ENCODE measurements at places on chromosomes 6 and 20.

DNA sequence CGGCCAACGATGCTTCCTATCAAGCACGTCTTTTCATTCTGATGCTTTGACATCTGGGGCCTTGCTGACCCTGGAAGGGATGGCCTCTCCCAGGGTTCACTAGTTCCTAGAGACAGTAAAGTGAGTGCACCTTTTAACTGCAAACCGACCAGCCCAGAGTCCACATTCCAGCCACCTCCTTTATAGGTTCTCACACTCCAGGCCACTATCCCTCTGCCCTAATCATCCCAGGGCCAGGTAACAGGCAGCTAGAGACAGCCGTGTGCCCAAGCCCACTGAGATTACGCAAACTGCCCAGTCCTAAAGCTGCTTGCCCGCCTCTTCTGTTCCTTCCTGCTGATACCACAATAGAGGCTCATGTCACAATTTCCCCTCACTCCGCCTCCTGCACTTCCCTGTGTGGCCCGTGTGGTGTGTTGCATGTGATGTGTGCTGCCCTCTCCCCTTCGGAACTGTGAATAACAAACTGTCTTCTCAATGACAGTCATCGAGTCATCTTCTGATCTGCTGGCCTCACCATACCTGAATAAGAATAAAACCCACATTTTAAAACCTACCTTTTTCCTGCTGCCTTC lies 123.7 kb upstream of the EXOC2 start:
- DNase-seq = no peak

GRCh38 chr6:108768166-108768555 lies 80.1 kb upstream of the ARMC2 start:
- DNase-seq = no peak

DNA sequence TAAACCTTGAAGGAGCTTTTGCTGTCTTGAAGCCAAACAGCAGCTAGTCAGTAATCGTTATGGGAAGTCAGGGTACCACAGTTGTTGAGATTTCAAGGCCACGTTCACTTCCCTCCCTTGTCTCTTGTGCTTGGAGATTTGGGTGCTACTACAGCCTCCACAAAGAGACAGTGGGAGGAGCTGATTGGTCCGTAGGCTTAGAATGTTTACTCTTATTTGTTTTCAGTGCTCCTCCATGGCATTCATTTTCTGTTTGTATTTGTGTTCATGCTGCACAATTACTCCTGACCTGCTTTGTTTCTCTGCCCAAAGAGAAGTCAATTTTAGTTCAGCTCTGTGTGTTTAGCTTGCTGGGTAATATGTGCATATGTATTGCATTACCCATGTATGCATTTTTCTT lies 147.7 kb downstream of the PRL start:
- no peak for DNase-seq

- no peak for DNase-seq
These were observed 12.2 kb downstream of the NFKBIL1 start for GRCh38 chr6:31559606-31559957.

GRCh38 chr6:150342126-150342525 lies 26.7 kb upstream of the IYD start:
- no peak for DNase-seq

- no peak for DNase-seq
These were observed 2.9 kb downstream of the GMPR start for GRCh38 chr6:16241321-16241689.

DNA sequence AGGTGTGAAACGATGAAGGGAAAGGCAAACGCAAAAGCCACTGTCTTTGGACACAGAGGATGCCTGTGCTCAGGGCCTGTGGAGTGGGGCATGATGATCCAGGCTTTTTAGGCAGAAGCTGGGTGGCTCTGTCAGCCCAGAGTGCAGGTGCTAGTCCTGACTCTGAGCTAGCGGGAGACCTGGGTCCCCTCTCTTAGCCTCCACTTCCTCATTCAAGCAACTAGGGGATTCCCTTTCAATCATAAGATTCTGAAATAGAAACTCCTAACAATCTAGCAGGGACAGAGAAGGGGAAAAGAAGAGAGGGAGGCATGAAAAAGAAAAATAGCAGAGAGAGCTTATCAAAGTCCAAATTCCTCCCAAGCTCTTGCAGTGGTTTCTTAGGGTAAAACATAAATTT lies 7.6 kb upstream of the HIVEP2 start:
- DNase-seq = no peak

GRCh38 chr6:46990031-46990644 lies 52.0 kb downstream of the ADGRF1 start:
- DNase-seq = no peak

DNA sequence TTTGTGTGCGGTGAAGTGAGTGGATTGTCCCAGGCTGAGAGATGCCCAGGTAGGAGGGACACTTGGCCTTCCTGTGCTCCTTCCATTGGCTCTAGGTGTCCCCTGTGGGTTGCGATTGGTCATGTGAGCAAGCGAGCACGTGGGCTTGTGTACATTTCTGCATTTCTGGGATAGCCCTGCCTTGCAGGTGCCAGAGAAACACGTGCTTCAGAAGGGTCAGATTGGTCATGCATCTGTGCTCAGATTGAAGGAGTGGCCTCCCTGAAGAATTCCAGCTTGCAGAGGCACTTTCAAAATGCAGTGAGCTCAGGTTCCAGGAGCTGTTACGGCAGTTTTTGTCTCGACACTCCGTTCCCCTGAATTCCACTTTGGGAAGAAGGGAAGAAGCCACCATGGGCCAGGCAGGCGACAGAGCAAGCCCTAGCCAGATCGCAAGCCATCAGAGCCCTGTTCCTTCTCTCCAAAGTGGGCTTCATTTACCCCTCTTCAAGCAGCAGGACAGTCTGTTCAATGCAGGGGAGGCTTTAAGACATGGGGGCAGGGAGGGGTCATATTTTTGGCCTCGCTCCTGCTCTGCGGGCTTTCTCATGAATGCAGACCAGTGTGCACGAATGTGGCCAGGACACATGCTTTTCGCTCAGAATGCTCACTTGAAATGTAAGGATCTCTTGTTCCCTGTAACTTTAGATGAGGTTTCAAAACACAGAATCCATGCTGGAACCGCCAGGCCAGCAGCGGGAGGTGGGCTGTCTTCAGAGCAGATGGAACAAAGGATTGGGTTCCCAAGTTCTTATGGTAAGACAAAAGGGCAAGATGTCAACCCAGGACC lies 78.6 kb upstream of the AKAP12 start:
- DNase-seq = no peak

GRCh38 chr6:132041706-132042105 lies 90.5 kb upstream of the CCN2 start:
- no peak for DNase-seq

DNA sequence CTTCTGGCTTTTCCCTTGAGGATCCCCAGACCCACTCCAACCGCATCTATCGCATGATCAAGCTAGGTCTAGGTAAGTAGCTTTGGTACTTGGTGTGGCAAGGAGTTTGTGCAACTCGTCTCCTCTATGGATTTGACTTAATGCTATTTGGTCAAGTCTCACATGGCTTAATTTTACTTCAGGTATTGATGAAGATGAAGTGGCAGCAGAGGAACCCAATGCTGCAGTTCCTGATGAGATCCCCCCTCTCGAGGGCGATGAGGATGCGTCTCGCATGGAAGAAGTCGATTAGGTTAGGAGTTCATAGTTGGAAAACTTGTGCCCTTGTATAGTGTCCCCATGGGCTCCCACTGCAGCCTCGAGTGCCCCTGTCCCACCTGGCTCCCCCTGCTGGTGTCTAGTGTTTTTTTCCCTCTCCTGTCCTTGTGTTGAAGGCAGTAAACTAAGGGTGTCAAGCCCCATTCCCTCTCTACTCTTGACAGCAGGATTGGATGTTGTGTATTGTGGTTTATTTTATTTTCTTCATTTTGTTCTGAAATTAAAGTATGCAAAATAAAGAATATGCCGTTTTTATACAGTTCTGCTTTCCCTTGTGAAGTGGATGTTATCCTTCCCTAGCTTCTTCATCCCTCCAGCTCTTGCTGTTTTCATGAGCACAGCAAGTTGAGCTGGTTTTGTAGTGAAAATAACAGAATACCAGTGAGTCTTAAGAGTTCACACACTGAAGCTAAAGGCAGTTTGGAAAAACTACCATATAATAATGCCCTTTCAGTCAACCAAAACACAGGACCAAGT lies 3.8 kb downstream of the SLC35B2 start:
- DNase-seq = no peak

DNA sequence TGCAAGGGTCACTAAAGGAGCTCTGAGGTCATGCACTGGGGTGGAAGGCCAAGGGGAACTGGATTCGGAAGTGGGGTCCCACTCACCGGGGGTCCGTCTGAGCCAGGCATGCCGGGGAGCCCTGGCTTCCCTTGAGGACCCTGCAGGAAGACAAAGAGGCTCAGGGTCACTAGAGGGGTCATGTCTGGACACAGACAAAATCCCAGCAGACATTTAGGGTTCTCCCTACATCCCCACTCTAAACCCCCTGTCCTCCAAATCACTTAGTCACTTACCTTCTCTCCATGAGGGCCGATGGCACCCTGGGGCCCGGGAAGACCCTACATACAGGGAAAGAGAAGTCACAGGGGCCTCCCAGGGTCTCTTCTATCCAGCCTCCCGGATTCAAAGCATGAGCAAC lies 15.4 kb downstream of the COL11A2 start:
- no peak for DNase-seq

- no peak for DNase-seq
These were observed 23.1 kb downstream of the CMTR1 start for GRCh38 chr6:37456126-37456525.

DNA sequence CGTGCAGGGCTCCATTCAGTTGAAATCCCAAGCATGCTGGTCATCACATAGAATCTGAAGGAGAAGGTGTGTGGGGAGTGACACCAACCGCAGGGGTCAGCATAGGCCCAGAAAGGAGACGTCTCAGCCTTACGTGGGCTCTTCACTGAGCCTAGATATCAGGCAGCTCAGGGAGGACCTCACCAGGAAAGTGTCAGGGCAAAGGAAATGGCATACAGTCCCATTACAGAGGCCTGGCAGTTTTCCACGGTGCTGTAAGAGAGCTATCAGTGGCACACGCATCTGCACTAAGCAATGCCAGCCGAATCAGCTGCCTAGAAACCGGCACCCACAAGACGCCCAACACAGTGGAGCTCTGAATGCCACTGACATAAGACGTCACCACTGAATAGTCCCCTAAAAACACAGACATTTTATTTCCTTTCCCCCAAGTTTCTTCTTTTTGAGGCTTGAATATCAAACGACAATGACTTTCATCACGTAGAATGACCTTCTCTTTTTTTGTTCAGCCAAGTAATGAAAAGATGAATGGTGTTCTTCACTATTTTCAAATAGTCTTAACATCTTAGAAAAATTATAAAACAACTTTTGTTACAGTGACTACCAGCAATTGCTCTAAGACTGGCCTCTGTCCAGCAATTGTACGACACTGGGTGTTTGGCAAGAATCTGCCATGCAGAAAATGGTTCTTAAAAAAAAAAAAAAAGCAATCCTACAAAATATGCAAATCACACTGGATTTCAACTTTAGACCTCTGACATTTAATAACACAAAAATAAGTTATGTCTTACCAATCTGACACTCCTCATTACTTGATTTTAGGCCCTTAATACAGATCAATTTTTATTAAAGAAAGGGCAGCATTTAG lies 88.9 kb upstream of the FOXQ1 start:
- no peak for DNase-seq

DNA sequence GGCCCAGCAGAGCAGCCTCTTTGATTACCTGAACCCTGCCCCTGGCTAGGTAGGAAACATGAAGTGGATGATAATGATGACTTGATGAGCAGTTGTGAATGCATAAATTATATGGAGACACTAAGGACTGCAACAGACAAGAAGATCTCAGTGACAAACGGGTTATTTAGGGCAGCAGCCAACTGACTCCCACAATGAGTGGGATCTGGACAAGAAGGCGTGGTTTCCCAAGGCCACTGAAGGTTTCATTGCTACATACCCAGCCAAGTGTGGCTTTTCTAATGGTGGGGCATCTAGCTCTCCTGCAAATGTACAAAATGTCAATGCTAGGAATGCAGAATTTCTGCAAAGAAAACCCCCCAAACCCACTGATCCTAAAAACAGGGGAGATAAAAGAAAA lies 29.4 kb downstream of the RING1 start:
- DNase-seq = no peak

GRCh38 chr6:42896178-42896719 lies 16.8 kb downstream of the RPL7L1 start:
- peak; percentile 77 for DNase-seq

DNA sequence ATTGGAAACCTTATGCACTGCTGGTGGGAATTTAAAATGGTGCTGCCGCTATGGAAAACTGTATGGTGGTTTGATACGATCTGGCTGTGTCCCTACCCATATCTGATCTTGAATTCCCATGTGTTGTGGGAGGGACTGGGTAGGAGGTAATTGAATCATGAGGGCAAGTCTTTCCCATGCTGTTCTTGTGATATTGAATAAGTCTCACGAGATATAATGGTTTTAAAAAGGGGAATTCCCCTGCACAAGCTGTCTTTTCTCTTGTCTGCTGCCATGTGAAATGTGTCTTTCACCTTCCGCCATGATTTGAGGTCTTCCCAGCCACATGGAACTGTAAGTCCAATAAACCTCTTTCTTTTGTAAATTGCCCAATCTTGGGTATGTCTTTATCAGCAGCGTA lies 4.9 kb downstream of the TAP2 start:
- DNase-seq = no peak

- DNase-seq = no peak
These were observed 109.6 kb downstream of the MANEA start for GRCh38 chr6:95686895-95687294.

DNA sequence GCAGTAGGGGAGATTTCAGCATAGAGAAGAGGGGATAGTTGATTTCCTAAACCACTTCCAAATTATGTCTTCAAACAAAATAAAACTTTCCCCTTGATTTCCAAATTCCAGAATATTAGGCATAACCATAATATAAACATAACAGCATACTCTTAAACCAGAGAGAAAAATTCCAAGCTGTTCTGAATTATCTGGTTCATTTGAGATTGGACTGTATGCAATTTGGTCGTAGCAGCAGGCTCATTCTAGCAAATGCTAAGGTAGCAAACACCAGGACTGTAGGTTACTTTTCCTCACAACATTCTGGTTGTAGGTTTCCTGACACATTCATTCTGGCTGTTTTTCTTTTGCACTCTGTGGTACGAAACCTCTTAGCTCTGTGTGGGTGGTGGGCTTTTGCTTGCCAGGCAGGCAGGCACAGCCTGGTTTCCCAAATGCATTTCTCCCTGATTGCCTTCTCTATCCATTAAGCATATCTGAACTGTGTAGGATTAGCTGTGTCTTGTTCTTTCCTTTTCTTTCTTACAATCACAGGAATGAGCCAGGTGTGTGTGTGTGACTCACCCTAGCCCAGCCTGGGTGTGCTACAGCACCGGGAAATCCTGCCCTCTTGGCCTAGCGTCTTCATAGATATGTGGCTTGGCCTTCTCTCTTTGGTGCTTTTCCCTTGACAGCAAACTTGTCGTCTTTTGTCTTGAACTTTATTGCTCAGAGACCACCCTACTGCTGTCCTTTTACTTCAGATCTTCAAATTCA lies 77.1 kb downstream of the JARID2 start:
- no peak for DNase-seq

DNA sequence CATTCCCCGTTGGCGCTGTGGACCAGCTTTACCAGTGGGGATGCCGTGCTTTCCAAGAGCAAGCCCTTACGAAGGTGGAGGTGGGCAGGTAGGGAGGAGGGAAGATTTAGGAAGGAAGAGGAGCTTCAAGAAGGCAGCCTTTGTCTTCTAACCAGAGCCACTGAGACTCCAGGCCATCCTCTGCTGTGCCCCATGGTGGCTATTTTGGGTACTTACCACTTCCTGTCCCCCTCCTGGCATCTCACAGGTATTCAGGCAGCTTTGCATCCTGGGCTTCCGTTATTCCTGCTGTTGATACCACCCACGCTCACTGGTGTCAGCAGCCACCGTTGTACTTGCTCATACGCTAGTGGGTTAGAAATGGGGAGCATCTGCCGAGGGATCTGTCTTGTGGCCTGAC lies 22.9 kb downstream of the ERMARD start:
- DNase-seq = no peak

GRCh38 chr20:3663031-3663701 lies at the start of gene GFRA4:
TSS of gene GFRA4 (minus strand) at chr20:3663399. CDS start at chr20:3663399, 0 bp downstream.
- no peak for DNase-seq
